Globus pallidus (tissue), 1 donor: ENCODE measurements at places on chromosomes 1 and 21.
A peak's percentile ranks its signal among the peaks of the same experiment; 100 is the strongest.

GRCh38 chr1:116374353-116375147 lies 1.5 kb downstream of the ATP1A1 start:
- peak; percentile 43 for DNase-seq

DNA sequence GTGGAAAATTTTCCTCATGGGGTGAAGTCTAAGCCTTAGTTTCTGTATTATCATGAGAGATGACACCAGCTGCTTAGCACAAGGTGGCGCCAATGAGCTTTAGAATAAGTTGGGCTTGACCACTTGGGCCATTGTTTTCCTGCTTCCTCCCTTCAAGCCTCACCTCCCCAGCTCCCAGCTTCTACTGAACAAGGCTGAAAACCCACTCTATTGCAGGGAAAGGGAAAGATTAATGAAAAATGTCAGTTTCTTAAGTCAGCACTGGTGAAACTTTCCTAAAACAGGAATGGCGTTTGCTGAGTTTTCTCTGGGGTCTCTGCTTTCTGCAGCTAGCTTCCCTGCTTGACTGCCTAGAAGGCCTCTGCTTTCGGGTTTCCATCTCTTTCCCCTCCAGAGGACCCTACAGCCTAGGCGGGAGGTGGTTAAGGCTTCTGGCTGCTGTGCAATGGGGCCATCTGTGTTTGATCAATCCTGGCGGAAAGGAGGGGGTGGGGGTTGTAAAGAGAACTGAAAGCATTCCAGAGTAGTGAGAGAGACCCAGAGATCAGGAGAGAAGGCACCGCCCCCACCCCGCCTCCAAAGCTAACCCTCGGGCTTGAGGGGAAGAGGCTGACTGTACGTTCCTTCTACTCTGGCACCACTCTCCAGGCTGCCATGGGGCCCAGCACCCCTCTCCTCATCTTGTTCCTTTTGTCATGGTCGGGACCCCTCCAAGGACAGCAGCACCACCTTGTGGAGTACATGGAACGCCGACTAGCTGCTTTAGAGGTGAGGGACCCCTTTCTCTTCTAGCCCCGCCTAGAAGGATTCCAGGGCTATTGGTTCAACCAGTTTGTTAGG lies at the start of gene OLFML3:
Gene OLFML3, plus strand, starts transcription at position 612 of the 840 bp plus-strand sequence. Its CDS starts 43 bp downstream, at position 655.
- DNase-seq: peak; percentile 84

DNA sequence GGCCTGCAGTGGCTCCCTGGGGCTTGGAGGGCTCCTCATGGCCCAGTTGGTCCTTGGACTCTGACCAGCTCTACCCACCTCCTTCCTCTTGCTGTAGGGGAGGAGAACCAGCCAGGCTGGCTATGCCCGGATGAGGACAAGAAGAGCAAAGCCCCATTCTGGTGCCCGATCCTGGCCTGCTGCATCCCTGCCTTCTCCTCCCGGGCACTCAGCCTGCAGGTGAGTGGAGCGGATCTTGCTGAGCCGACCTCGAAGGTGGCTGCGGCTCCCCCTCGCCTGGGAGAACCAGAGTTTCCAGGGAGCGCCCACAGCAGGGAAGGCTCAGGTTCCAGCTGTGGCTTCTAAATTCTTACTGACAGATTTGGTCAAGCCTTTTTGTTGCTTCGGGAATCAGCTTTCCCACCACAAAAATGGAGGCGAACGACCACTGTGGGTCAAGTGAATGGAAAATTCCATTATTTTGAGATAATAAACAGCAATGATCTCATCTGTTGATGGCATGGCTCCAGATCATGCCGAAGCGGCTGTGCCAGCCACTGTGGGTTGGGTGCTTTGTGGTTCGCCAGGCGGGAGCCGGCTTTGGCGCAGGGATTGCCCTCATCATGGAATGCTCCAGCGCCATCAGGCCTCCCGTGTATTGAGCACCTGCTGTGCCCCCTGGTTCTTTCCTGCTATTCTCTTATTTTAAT lies 106.5 kb upstream of the ACTL8 start:
- DNase-seq: peak; percentile 33

DNA sequence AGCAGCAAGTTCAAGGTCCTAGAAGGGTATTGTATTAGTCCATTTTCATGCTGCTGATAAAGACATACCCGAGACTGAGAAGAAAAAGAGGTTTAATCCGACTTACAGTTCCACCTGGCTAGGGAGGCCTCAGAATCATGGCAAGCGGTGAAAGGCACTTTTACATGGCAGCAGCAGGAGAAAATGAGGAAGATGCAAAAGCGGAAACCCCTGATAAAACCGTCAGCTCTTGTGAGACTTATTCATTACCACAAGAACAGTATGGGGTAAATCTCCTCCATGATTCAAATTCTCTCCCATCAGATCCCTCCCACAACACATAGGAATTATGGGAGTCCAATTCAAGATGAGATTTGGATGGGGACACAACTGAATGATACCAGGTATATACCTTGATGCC lies 409.5 kb downstream of the NTNG1 start:
- DNase-seq: no peak
